Effector CD4-positive, alpha-beta T cell (primary cell): ENCODE measurements at places on chromosomes 12 and 14.

- no peak for DNase-seq
These were observed 67.8 kb downstream of the HRK start for GRCh38 chr12:116813271-116814041.

- no peak for DNase-seq
These were observed 151.1 kb downstream of the DPF3 start for GRCh38 chr14:72742838-72743195.

DNA sequence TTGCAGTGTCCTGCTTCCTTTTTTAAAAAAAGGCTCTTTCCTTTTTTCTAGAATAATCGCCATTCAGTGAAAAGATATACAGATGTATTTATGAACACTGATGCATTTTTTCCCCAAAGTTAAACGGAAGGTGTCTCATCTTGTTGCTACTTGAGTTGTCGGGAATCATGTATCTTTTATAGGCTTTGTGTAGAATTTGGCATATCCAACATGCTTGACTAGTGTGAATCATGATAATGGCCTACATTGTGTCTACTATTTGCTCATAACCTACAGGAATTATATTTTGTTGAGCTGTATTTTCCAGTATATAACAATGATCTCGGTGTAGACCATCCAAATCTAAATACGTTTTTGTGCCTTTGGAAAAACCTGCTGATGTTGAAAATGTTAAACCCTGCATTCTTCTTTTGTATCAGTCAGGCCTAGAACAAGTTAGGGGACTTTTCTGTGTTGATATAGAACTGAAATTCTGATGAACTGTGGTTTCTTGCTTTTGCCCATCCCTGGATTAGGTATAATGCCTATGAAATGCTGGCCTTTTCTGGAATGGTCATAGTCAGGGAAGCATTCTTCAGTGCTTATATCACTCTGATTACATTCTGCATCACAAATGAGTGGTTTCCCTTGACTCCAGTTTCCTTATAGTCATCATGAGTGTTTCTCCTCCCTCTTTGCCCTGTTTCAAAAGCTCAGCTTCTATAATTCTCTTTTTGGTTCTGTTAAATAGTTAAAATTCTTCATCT, 10.8 kb downstream of the BMAL2 start:
- DNase-seq, result no peak

- DNase-seq, result no peak
These were observed 19.8 kb upstream of the CABP1 start for GRCh38 chr12:120620624-120621023.

- no peak for DNase-seq
These were observed 45.9 kb downstream of the CDK17 start for GRCh38 chr12:96354326-96354725.

GRCh38 chr14:59377991-59378601, 87.1 kb downstream of the GPR135 start:
- no peak for DNase-seq

- no peak for DNase-seq
These were observed 253.7 kb downstream of the SLC6A15 start for GRCh38 chr12:84658877-84659276.

DNA sequence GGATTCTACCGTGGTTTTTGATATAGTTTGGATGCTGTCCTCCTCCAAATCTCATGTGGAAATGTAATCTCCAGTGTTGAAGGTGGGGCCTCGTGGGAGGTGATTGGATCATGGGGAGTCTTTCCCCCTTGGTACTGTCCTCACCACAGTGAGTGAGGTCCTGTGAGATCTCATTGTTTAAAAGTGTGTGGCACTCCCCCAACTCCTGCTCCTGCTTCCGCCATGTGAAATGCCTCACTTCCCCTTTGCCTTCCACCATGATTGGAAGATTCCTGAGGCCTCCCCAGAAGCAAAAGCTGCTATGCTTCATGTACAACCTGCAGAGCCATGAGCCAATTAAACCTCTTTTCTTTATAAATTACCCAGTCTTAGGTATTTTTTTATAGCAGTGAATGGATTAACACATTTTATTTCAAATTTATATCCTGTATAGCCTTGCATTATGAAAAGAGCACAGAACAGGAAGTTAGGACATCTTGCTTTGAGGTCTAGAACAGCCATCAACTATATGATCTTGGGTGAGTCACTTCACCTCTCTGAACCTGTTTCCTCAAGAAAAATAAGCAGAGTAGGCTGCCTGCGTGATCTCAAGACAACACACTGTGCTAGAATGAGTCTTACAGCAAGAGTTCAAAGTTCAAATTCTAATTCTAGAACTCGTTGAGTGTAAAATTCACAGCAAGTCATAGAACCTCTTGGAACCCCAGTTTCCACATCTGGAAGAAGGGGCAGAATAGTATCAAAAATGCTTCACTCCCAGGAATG, 160.9 kb upstream of the EEA1 start:
- DNase-seq, result no peak

DNA sequence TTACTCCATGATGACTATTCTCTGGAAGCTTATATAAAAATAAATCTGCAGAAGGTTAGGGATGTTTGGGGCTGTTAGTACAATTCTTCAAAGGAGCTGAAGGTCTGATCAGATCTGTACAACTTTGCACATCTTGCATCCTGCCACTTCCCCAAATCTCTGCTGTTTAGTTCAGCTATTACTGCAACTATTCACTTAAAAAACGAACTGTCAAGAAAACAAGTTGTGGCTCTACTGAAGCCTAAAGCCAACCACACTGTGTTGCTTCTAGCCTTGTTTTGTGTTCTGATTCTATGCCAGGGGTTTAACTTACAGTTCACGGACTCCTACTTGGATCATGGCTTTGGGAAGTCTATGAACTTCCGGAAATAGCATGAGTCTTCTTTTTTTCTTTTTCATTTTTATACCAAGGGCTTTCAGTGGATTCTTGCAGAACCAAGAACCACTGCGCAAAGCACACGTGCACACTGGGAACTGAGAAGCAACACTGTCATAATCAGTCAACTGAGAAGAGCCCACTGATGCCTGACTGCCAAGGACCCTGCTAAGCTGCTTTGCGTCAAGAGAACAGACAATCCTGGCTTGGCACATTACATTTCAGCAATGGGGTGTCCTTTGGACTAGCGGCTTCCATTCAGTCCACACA, 66.3 kb upstream of the EEA1 start:
- no peak for DNase-seq

GRCh38 chr12:70288817-70289216, 45.6 kb downstream of the CNOT2 start:
- no peak for DNase-seq

DNA sequence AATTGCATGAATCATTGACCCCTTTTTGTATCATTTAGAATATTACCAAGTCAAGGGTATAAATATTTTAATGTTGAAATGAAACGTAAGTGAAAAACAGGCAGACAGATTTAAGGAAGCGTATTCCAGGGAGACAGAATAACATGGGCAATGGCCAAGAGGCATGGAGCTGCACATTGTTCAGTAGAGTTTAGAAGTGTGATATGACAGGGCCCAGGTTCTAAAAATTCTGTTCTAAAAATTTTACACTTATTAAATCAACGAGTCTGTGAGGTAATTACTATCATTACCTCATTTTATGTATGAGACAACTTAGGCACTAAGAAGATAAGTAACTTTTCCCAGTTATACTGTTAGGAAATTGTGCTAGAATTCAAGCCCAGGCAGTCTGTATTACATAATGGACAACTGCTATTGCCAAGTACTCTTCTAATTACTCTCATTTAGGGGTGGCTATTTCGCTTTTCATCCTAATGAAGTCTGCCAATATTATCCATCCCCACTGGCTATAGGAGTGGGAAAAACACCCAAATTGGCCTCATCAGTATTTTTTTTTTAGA, 103.2 kb upstream of the NAV3 start:
- no peak for DNase-seq

DNA sequence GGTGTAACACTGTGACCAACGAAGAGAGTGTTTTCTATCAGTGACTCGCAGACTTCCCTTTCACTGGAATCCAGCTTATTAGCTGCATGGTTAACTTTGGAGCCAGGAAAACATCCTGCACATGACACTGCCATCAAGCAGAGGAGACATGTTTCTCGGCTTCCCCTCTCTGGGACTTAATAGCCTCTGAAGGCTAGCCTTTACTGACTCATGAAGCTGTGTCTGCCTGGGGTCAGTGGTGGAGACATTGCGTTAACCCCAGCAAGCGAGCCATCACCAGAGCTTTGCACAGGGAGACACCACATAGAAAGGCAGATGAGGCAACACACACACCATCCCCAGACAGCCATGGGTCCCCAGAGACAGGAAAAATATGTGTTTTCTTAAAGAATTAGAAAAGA, 126.9 kb upstream of the PRICKLE1 start:
- no peak for DNase-seq

GRCh38 chr12:25100194-25101091, 94.5 kb downstream of the DNAI7 start:
- DNase-seq, result no peak

DNA sequence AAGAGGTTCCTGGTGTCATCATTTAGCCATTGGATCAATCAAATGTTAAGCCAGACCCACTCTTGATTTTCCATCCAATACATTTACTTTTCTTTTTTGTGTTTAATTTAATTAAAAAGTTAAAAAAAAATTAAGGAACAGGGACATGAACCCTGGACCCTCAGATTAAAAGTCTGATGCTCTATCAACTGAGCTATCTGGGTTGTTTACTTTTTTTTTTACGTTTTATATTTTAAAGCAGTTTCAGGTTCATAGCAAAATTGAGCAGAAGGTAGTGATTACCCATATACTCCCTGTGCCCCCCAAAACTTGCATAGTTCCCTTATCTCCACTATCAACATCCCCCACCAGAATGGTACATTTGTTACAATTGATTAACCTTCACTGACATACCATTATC, 3.0 kb upstream of the ACOT4 start:
- DNase-seq, result no peak

- DNase-seq, result no peak
These were observed 72.1 kb downstream of the POLR3B start for GRCh38 chr12:106429636-106430035.

GRCh38 chr14:55864890-55865655, 253.1 kb upstream of the PELI2 start:
- no peak for DNase-seq

GRCh38 chr12:8829621-8830020, 7.2 kb downstream of the A2ML1 start:
- DNase-seq, result no peak

DNA sequence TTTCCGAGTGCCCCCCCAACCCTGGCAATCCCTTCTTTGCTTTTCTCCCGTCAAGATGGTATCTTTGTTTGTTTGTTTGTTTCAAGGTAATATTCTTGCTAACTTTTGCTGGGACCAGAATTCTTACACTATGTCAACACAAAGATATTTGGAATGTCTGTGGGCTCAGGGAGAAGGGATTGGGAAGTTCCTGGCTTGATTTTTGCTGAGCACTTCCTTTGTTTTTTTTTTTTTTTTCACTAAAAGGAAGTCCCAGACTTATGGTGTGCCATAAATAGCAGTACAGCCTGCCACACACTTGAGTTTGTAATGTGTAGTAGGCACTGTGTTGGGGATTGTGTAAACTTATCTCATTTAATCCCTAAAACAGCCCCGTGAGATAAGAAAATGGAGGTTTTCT, 11.2 kb upstream of the RNU6-7 start:
- no peak for DNase-seq

GRCh38 chr12:48858043-48858442, 6.1 kb upstream of the DDX23 start:
- no peak for DNase-seq

DNA sequence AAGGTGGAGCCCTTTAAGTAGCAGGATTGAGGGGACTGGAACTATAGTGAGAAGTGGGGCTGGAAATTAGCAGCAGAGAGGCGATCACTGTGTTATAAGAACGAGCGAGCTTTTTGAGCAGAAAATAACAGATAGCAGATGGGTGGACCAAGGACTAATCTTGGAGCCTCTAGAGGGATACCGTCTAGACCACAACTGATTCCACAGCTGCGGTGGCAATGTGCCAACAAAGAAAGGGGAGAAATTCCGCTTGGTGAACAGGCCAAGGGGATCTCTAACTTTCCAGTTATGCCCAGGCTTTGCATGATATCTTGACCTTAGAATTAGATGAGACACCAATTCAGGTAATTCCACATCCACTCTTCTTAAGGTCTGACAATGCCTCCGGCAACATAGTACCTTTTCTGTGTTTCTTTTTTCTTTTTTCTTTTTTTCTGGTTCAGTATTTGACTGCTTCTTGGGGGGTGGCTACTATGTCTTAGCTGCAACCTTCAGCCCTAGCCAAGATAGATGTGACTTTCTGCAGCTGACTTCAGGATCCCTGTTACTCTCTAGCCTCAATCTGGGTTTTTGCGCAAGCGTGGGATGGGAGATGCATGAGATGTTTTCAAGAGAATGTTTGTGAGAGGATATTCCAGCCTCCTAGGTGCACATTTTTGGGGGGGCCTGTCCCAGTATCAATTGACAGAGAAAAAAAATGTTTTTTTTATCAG, 143.4 kb upstream of the CPSF6 start:
- no peak for DNase-seq

DNA sequence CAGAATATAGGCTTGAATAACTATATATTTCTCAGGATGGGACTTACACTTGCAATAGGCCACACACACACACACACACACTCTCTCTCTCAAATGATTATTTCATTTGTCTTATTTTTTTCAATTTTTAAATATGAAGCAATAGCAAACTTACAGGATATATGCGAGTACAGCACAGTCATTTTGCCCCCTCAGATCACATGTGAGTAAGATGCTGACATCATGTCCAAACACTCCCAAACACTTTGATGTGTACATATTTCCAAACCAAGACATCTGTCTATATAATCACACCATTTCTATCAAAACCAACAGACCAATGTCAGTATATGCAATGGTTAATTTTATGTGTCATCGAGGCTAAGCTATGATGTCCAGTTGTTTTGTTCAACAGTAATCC, 1535.9 kb upstream of the FLRT2 start:
- DNase-seq, result no peak
